ENCODE measurements at places on chromosomes 4 and X.

GRCh38 chr4:36399762-36400353 lies 118.4 kb downstream of the DTHD1 start:
- peak; percentile 55 for DNase-seq

DNA sequence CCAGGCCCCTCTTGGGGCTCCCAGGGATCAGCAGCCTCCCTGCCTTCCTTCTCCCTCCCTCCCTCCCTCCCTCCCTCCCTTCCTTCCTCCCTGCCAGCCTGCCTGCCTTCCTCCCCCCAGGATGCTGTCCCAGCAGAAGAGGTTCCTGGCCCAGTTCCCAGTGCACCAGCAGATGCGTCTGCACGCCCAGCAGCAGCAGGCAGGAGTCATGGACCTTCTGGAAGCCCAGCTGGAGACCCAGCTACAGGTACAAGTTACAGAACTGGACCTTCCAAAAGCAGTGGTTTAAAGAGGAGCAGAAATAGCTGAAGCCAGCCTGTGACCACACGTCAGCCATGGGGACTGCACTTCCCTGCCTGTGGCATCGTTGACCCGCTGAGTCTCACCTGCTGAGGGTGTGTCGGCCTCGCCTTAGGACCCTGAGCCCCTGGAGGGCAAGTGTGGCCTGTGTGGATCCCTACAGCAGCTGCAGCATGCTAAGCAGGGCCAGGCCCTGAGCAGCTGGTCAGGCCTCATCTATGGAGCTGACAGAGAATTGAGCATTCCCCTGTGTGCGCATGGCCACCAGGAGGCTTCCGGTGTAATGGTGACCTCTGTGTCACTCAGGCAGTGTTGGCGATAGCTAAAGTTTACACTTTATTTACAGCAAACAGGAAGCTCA lies 84.7 kb downstream of the CRMP1 start:
- no peak for DNase-seq

- peak; percentile 54 for DNase-seq
These were observed 142.1 kb downstream of the BCOR start for GRCh38 chrX:39955625-39956024.

GRCh38 chrX:11380187-11380844 lies 87.1 kb downstream of the AMELX start:
- DNase-seq = no peak

DNA sequence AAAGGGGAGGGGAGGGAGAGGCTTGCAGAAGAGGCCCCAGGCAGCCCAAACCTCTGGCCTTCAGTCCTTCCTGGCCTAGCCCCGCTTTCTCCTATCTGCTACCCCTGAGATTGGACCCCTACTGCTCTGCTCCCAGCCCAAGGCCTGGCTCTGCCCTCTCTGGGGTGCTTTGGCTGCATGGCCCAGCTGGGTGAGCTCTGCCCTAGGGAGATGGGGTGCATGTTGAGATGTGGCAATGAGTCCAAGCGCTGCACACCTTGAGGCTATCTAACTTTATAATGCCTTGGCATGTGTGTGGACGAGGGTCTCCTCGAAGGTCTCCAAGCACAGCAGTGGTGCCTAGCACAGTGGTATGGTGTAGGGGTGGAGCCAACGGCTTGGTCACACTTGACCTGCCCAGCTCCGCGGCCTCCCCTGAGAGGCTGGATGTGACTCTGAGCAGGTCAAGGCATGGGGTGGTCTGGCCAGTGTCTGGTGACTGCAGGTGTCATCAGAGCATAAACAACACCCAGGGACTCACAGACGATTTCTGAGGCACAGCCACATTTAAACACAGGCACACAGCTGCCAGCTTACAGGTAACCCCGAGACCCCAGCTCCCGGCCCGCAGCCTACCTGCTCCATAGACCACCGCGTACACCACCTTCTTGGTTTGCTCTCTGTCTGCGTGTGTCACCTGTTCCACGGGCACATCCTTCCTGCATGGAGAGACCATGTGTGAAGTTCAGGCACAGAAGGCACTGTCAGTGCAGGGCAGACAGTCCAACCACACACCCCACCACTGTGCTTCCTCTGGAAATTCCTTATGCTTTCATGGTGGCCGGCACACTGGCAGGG lies 36.3 kb downstream of the NAT8L start:
- DNase-seq = no peak

DNA sequence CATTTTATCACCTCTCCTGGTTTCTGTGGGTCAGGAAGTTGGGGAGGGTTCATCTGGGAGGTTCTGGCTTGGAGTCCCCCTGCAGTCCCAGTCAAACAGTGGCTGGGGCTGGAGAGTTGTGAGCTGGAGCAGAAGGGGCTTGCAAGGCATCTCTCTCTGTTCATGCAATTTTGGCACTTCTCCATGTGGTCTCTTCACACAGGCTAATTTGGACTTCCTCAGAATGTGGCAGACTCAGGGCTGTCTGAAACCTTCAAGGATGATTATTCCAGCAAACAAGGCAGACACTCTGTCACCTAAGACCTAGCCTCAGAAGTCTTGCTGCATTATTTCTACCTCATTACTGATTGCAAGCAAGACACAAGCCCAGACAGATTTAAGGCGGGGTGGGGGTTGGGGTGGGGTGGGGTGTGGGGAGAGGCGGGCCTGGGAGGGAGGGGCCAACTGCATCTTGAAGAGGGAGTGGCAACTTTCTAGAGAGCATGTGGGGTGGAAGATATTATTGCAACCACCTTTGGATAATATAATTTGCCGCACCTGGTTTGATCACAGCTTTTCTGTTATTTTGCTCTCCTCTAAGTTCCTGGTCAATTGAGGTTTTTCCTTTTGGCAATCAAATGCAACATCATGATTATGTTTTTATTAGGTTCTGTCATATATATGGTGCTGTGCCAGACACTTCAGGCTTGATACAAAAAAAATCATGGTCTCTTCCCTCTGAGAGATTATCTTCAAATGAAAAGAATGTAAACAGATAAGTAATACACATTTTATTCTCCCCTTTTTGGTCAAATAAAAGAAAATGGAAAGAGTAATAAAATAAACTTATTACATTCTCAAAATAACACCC lies 799.5 kb downstream of the RPA4 start:
- peak; percentile 7 for DNase-seq

DNA sequence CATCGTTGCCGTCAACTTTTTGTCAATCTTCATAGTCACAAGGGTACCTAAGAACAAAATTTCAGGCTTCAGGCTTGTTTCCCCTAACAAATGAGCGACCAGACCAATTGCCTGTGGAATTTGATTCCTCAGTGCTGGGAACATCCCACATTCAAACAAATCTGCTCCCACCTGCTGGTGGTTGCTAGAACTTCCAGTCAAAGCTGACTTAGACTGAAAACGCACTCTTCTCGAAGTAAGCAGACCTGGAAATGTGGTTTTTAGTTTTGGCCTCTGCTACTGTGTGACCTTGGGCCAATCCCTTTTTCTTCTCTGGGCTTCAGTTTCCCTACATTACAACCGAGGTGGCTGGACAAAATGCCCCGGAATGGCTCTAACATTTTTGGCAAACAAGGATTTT lies 1.8 kb upstream of the GABRQ start:
- peak; percentile 54 for DNase-seq

GRCh38 chr4:36277533-36277932 lies 3.9 kb upstream of the DTHD1 start:
- no peak for DNase-seq

GRCh38 chr4:83323136-83323535 lies 11.5 kb downstream of the HPSE start:
- DNase-seq = no peak

GRCh38 chr4:110654254-110654635 lies 31.4 kb upstream of the PITX2 start:
- DNase-seq = no peak

DNA sequence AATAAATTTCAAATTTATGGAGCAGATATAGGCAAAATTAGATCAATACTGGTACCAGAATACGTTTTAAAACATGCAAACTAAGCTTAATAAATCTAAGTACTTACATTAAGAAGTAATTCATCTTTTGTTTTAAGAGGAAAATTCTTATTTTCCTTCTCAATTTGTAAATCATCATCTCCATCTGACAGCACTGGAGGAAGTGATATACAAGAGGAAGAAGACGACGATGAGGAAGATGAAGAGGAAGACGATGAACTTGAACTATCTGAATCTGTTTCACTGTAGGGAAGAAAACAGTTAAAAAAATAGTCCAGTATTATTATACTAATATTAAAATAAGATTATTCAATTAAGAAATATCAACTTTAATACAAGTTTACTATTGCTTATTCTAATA lies 2.6 kb downstream of the NAF1 start:
- no peak for DNase-seq

- no peak for DNase-seq
These were observed 62.9 kb downstream of the MID1IP1 start for GRCh38 chrX:38864165-38864564.

GRCh38 chr4:125091-125771 lies 930 bp downstream of the ZNF718 start:
- peak; percentile 67 for DNase-seq

DNA sequence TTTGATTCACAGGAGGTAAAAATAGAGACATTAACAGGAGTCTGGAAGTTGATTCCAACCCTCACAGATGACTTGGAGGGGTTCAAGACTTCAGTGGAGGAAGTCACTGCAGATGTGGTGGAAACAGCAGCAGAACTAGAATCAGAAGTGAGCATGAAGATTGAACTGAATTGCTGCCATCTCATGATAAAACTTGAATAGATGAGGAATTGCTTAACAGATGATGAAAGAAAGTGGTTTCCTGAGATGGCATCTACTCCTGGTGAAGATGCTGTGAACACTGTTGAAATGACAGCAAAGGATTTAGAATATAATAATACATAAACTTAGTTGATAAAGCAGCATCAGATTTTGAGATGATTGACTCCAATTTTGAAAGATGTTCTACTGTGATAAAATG lies 76.5 kb downstream of the RELL1 start:
- DNase-seq = no peak

DNA sequence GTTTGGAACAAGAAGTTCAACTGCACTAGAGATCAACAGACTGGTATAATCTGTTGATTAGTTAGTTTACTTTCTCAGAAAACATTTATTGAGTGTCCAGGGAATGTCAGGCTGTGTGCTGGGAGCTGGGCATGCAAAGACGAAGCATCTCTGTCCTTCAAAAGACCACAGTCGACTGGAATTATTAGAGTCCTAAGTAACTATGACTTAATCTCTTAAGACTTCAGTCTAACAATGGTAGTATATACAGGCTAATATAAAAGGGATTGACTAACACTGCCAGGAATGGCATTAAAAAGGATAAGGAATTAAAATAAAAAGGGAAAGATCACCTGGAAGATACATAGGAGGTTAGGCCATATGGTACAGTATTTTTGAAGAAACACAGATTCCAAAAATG lies 128.7 kb downstream of the WDFY3 start:
- DNase-seq = no peak

DNA sequence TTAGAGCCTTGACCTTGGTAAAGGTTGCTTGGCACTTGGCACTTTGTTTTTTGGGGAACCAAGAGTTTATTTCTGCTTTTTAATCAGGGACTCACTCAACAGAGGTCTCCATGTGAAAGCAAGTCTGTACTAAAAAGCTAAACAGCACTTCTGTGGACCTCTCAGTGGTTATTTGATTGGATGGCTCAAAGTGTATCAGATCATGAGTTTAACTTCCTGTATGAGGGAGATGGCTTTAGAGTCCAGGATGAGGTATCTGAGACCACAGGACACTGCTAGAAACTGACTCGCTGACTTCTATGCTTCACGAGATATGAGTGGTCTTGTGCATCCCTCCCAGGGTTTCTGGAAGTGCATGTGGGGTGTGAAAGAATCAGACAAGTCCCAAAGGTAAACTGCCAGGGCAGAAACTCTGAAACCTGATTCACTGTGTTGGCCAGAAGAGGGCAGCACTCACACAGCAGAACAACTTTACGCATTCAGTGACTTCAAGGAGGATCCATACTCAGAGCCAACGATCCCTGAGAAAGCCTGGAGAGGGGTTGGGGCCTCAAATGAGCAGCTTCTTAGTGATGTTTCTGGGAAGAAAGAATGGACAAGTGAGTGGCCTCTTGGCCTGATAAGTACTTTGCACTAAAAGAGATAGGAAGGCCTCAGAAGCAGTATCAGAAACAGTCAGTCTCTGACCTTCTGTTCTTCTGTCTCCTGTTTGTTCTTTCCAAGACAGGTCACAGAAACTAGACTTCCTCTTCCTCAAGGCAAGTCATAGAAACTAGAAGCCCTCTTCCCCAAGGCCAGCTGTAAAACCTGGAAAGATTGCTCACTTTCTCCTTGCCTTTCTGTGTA lies 220.3 kb upstream of the CXCL13 start:
- peak; percentile 62 for DNase-seq

- no peak for DNase-seq
These were observed 2.1 kb upstream of the PCDH7 start for GRCh38 chr4:30718021-30718542.

DNA sequence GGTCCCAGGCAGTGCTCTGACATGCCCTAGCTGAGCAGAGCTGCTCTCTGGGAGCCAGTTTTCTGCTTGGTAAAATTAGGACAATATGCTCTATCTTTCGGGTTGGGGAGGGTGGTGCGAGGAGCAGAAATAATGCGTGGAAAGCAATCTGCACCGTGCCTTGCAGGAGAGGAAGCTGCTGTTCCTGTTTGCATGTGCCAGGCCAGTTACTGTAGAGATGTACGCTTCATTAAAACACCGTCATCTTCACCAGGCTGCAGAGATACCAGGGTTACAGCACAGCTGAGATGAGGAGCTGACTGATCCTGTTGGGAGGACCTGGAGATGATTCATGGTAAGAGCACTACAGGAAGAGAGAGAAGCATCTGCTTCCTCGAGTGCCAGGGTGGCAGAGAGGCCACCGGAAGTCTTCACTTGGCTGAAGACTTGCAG lies 29.5 kb upstream of the IRF2 start:
- peak; percentile 63 for DNase-seq

DNA sequence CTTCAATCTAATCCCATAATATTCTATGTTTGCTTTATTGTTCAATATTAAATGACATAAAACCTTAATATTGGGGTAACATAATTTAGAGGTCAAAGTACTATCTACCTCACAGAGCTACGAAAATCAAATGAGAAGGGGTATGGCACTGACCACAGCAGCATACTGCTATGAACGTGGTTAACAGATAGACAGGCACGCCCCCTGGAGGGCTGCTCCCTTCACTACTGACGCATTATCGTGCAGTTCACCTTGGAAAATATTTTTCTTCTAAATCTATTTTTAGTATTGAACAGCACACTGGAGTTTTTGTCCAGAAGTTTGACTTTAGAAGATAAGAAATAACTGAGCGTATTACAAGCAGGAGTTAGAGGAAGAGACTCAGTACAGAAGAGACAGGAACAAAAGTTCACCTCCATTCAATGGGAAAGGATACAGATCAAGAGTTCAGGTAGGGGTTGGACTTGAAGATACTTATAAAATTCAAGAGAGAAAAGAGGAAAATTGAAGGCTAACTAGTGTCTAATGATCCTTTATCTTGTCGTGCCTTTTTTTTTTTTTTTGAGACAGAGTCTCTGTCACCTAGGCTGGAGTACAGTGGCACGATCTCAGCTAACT lies 22.7 kb downstream of the MAP9 start:
- peak; percentile 59 for DNase-seq

DNA sequence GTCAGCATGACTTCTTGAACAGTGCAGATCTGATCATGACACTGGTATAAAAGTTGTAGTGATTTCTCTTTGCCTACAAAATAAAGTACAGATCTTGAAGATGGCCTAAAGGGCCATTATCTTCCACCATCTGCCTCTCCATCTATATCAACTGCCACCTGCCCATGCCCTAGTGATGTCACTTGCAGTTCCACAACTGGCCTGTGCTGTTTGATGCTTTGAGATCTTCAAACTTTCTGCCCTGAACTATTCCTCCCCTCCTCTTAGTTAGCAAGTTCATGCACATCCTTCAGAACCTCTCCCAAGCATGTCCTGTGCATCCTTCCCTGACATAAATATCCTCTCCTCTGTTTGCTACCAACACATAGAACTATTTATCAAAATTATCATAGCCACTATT lies 217.0 kb downstream of the SOWAHB start:
- DNase-seq = no peak
